ENCODE measurements at places on chromosomes 11 and 22.

DNA sequence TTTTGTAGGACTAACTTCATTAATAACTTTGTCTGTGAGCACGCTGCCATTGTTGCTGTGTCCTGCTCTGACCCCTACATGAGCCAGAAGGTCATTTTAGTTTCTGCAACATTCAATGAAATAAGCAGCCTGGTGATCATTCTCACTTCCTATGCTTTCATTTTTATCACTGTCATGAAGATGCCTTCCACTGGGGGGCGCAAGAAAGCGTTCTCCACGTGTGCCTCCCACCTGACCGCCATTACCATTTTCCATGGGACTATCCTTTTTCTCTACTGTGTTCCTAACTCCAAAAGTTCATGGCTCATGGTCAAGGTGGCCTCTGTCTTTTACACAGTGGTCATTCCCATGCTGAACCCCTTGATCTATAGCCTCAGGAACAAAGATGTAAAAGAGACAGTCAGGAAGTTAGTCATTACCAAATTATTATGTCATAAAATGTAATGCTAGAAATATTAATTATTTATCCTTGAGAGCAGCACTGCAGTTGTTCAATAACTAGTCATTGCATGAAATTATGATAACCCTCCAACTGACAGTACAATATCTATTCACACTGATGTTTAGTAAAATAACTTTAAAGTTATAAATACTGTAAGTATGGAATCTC is 46.4 kb upstream of the OR5D13 start:
- no peak for DNase-seq

DNA sequence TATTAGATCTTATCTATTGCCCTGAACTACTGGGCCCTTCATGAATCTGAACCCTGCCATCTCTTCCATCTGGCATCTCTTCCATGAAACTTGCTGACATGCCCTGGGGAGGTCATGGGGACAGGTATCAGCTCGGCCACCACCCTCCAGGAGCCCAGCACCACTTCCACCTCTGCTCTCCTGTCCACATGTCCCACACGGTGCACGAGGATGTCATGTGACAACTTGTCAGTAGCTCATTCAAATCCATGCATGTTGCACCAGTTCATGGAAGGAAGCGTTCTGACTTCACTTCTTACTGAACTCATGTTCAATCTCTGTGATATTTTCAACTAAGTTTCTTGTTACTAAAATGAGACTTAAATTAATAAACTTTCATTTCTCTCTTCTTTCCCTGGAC is 16.6 kb downstream of the YPEL1 start:
- no peak for DNase-seq

- DNase-seq, result no peak
These were observed 2.4 kb downstream of the JAML start for GRCh38 chr11:118222437-118222836.

DNA sequence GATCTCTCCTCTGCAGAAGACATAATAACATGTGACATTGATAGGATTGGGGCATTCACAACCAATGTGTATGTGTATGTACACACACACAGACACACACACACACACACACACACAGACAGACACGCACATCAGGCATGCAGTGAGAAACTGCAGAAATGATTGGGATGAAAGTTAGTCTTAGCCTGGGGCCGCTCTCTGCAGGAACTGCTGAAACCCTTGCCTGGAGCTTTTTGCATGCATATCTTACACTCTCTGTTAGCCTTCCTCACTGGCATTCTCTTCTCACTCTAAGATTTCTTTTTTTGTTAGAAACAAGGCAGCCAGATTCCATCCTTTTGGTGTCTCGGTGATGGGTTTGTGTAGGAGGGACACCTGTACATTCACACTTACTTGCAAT is 337.9 kb downstream of the NELL1 start:
- no peak for DNase-seq

- DNase-seq, result no peak
These were observed 65.9 kb upstream of the BIRC3 start for GRCh38 chr11:102251423-102251822.

DNA sequence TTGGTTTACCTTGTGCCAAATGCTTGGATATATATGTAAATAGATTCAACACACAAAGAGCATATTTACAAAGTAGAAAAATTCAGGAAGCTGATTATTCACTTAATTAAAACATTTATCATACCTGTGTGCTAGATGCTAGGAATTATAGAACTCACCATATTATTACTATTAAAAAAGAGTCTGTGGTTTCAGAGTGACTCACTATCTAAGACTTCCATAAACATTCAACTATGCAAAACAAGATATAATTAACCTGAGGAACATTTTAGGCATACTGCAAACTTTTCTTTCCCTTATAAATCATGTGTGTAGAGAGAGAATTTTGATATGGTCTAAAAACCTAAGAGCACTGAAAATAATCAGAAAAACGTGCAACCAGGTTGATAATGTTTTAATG is 27.3 kb downstream of the CTSC start:
- no peak for DNase-seq

DNA sequence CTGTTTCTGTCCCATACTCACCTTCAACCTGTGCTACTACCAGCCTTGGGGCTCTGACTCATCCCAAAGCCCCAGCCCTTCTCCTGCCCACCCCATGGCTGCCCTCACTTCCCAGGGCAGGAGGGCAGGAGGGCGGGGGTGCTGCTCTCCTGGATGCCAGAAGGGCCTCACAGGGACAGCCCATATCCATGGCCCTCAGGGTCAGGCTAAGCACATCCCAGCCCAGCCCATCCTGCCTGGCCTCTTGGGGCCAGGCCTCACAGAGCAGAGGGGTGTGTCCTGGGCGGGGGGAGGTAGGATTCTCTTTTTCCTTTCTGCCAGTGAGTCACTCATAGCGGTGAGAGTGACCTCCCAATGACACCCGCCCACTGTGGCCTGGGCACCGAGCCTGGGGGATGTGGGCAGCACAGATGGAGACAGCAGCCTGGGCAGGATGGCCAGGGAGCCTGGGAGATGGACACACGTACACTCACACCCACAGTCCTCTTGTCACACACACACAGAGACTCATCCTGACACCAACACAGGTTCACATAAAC is 2.4 kb downstream of the LTBP3 start:
- peak; percentile 29 for DNase-seq

DNA sequence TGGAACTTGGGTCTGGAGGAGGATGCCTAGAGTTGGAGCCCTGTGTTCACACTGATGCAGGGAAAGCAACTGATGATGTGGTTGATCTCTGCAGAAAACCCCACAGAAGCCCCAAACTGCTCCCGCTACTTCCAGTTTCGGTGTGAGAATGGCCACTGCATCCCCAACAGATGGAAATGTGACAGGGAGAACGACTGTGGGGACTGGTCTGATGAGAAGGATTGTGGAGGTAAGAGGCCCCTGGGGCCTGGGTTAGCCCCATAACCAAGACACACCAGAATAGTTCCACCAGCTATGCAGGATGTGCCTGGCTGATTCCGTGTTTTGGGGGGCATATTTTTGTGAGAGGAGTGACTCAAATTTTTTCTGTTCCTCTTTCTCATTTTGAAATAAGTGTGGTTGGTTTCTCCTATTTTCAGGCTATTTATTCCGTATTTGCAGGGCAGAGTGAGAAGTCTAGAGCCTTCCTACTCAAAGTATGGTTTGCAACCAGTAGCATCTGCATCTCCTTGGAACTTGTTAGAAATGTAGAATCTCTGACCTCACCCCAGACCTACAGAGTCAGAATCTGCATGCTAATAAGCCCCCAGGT is 137.3 kb upstream of the SORL1-AS1 start:
- no peak for DNase-seq

- peak; percentile 97 for DNase-seq
These were observed 33.2 kb upstream of the CCDC89 start for GRCh38 chr11:85718991-85719807.

- DNase-seq, result peak; percentile 59
These were observed 161.7 kb downstream of the ATG16L2 start for GRCh38 chr11:72975778-72976521.

DNA sequence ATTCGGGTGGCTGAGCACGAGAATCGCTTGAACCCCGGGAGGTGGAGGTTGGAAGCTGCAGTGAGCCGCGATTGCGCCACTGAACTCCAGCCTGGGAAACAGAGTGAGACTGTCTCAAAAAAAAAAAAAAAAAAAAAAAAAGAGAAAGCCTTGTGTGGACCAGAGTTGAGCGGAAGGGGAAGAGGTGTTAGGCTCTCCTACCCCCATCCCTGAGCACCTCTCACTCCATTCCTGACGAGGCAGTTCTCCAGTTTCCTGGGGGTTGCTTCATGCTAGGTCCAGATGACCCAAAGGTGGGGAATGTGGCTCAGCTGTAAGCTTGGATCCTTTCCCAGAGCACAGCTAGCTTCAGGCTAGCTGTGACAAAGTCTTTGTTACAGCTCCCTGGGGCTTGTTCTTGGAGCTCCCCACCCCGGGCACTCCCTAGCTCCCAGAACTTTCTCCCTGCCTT is 8.8 kb upstream of the DNAL4 start:
- peak; percentile 85 for DNase-seq

DNA sequence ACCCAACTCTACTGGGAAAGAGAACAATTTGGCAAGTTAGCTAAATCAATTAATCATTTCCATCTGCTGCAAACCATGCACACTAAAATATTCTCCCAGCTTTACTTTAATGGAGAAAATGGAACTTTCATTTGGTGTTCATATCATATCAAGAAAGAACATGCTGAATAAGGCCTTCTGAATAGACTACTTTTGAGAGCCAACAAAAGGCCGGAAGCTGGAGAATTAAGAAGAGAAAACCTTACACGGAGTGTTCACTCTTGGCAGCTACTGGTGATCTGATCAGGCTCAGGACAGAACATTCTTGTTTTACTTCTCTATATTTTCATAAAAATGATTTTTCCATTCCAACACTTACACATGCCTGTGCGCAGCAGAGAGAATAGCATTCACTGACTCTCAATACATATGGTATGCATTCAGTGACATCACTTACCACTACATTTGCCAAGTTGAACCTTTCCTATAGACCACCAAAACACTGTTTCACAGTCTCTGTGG is 165.3 kb downstream of the TTC28 start:
- DNase-seq, result no peak

GRCh38 chr11:77201991-77202841 is 74.2 kb downstream of the MYO7A start:
- no peak for DNase-seq

GRCh38 chr11:64148917-64149617 is 16.8 kb downstream of the MACROD1 start:
- DNase-seq, result no peak

- no peak for DNase-seq
These were observed 3.0 kb downstream of the RAB39A start for GRCh38 chr11:107931206-107931605.

- DNase-seq, result no peak
These were observed 5.3 kb downstream of the PATZ1 start for GRCh38 chr22:31340765-31341247.

DNA sequence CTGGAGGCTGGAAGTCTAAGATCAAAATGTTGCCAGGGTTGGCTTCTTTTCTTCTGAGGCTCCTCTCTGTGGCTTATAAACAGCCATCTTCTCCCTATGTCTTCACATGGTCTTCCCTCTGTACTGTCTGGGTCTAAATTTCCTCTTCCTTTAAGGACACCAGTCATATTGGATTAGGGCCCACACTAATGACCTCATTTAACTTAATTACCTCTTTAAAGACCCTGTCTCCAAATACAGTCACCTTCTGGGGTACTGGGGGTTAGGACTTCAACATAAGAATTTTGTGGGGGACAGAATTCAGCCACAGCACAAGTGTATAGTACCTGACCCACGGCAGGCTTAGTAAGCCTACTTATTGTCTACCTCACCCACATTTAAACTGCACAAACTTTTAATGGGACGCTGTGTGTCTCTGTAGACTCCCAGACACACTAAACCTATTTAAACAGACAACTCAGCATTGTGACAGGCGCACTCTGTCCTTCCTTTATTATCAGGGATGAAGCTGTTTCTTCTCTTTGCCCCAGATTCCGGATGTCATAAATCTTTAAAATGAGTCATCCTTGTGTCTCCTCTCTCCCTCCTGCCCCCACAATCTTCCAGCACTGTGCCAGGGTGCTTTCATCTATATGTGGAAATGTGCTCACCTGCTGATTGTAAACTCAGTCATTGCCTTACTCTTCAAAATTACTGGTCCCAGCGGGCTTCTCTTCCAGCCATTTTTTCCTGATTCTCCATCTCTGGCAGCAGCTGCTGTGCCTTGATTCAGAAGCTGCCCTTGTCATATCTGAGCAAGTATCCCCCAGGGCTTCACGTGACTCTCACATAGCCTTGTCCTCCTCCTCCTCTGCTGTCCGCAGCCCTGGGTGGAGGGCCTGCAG is 5.4 kb upstream of the MAPK8IP1 start:
- DNase-seq, result no peak

DNA sequence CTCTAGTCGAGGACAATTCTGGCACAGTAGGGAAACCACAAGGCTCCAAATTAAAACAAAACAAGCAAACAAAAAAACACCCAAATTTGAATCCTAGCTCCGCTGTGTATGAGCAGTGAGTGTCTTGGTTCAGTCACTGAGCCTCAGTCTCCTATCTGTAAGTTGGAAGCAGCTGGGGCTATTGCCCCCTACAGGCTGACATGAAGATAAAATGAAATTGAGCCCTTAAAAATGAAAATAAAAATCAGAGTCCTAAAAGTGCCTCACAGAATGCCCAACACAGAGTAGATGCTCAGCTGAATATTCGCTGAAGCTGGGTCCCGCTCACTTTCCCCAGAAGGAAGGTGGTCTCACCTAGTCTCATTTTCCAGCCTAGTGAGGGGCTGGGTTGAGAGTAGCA is 65.2 kb downstream of the PDE2A start:
- no peak for DNase-seq

DNA sequence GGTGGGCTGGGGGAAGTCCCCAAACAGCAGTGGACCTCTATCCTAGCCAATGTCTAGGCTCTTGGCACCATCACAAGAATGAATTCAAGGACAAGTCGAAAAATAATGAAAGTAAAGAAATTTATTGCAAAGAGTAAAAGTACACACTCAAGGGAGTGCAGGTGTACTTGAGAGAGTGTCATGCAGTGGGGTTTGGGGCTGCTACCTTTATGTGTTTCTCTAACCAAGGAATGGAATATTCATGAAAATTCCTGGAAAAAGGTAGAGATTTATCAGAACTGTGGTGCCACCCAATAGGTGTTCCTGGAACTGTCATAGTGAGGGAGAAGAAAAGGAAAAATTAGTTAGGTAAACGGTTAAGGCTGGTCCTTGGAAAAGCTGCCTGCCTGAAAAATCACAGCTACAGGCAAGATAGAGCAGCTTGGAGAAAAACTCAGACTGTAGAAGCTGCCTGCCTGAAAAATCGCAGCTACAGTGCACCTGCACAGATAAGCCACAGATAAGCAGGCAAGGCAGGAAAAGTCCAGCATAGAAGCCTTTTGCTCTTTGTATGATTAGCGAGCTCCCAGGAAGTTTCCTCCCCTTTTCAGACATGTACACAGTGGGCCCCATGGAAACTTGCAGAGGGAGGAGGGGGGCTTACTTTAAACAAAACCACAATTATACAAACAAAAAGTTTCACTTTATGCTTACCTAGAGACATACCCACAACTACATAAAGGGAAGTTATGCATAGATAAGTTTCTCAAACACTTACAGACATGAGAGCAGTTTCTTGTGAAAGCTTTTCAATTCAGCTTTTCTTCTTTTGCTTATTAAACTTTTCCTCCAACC is 71.4 kb upstream of the B3GNT6 start:
- no peak for DNase-seq

Data from AG04450 (cell line).